ENCODE measurements at places on chromosomes 16 and 17. TPM values are rescaled to one million over a fixed set of nuclear protein-coding genes. Genes with fewer than 3 reads are reported as not detected.

The TNRC6C gene
- total RNA-seq: 6.8 TPM

The KRT20 gene
- 0.20 TPM for total RNA-seq

The GPS1 gene
- 59.3 TPM for total RNA-seq

The ACSM2A gene
- not detected for total RNA-seq

The KRTAP1-5 gene
- total RNA-seq: not detected

The EFCAB13 gene
- 2.0 TPM for total RNA-seq

The MEIOB gene
- total RNA-seq: not detected

The SRL gene
- total RNA-seq: 0.16 TPM

The KRT28 gene
- total RNA-seq: not detected

The CLDN9 gene
- not detected for total RNA-seq

The ANKRD40CL gene
- total RNA-seq: not detected

The NGFR gene
- total RNA-seq: 6.5 TPM

The RARA gene
- total RNA-seq: 8.2 TPM

The CD300E gene
- total RNA-seq: 0.12 TPM

The CCL8 gene
- total RNA-seq: not detected

The KCNH6 gene
- total RNA-seq: not detected

The FOXF1 gene
- 0.68 TPM for total RNA-seq

The C16orf92 gene
- not detected for total RNA-seq

The MPO gene
- total RNA-seq: not detected

The HS3ST2 gene
- 0.12 TPM for total RNA-seq

The HBA2 gene
- total RNA-seq: 8.2 TPM

The INCA1 gene
- not detected for total RNA-seq

The AATK gene
- 0.56 TPM for total RNA-seq

The AXIN2 gene
- 3.1 TPM for total RNA-seq

The RIPOR1 gene
- total RNA-seq: 14.3 TPM

The MYCBPAP gene
- total RNA-seq: 0.40 TPM

The SOX9 gene
- total RNA-seq: 20.3 TPM

The B9D1 gene
- total RNA-seq: 12.7 TPM

The PYDC1 gene
- not detected for total RNA-seq

The FNDC8 gene
- total RNA-seq: not detected

The OR2C1 gene
- not detected for total RNA-seq

The KRTAP4-1 gene
- not detected for total RNA-seq

The FOXL1 gene
- total RNA-seq: 0.08 TPM

The CBFA2T3 gene
- total RNA-seq: 1.1 TPM

The HSDL1 gene
- 8.6 TPM for total RNA-seq

The NAGLU gene
- 13.3 TPM for total RNA-seq

The CD300LG gene
- total RNA-seq: 0.28 TPM

The WIPF2 gene
- total RNA-seq: 27.2 TPM

The KRT32 gene
- total RNA-seq: 0.80 TPM

The PLA2G10 gene
- not detected for total RNA-seq

The CNGB1 gene
- 0.32 TPM for total RNA-seq

The HSPB9 gene
- total RNA-seq: not detected

The SLC25A19 gene
- total RNA-seq: 9.2 TPM

The RCVRN gene
- total RNA-seq: not detected

The KRT36 gene
- not detected for total RNA-seq

The COIL gene
- 9.8 TPM for total RNA-seq

The ODAD4 gene
- total RNA-seq: not detected

The ADAD2 gene
- 1.1 TPM for total RNA-seq

The EFNB3 gene
- 1.6 TPM for total RNA-seq
